ENCODE measurements at places on chromosomes 1 and 21. TPM values are rescaled to one million over a fixed set of nuclear protein-coding genes. Genes with fewer than 3 reads are reported as not detected.

GRCh38 chr1:30307182-30307581, 416.2 kb downstream of the MATN1 start:
- DNase-seq = no peak

GRCh38 chr1:246274186-246274585, 232.9 kb downstream of the SMYD3 start:
- no peak for DNase-seq

DNA sequence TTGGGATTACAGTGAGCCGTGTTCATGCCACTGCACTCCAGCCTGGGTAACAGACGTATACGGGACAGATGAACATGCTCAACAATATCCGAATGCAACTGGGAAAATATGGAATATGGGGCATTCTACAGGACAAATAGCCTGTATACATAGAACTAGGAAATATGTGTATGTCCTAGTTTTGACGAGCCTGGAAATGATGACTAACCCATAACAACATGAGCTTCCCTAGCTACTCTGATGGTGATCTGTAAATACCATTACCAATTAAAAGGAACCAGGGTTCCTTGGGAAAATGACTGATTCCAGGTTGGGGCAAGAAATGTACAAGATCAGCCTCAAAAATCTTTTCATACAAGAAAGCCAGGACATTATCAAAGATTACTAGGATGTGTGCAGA, 42.8 kb upstream of the ARTN start:
- no peak for DNase-seq

DNA sequence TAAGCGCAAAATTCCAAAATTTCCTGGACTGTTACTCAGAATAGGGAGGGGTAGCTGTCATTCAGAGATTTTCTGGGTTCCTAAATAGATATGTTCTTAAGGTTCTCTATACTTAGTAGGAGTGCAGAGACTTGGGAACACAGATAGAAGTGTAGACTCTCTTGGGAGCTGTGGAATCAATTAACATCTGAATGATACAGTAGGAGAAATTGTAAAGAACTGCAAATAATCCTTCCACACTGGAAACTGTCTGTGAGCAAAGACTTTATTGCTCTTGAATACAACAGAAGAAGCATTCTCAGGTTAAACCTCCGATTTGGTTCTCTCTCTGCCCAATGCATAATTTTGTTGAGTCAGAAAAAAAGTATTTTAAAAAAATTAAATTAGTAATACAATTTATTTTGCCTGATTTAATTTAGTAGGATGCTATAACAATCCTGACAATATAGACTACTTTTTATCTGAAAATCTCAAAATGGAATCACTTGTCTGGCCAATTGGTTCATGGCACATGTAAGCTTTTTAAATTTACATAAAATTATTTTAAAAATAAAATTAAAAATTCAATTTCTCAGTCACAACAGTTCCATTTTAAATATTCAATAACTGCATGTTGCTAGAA, 1754.3 kb downstream of the PLA2G4A start:
- no peak for DNase-seq

The CIART gene
- 6.7 TPM for polyA plus RNA-seq

The GLRX2 gene
- 22.0 TPM for polyA plus RNA-seq

Data from small intestine (tissue), 16 donors.